Gastrocnemius medialis (tissue), 4 donors: ENCODE measurements at places on chromosomes 1 and 21. TPM values are rescaled to one million over a fixed set of nuclear protein-coding genes. Genes with fewer than 3 reads are reported as not detected.

DNA sequence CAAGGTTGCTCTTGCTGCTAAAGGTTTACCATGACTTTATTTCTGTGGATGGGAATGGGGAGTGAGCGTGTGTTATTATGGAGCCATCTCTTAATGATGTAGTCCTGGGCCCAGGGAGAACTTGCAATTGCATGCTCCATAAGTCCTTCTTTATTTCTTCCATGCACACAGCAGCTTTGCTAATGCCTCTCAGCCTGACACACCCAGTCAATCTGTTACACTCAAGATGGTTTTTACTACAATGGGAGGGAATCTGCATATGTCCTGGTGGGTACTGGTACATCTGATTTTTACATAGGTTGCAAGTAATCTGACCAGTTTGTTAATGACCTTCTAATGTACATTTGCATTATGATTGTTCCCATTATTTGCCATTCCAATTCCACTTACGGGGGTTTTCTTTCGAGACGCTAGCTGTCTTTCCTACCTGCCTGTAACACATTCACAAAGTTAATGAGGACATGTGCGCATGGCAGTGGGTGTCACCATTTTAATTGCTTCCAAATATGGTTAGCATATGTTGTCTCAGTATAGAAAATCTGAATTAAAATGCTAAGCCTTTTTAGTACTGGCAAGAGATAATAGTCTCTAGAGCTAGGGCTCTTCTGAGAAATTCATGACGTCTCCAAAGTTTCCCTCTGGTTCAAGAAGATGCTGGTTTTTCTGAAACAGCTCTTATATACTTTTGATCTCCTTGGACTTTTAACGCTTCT is 188.2 kb downstream of the GRIK1 start:
- no peak overlapping the region for H3K27ac ChIP-seq
- H3K4me1 ChIP-seq: no peaks in the 10 kb centered on the region
- H3K27me3 ChIP-seq: no peaks in the 10 kb centered on the region
- H3K4me3 ChIP-seq: no peak overlapping the region
- no peaks in the 10 kb centered on the region for H3K36me3 ChIP-seq
- DNase-seq: no peak

DNA sequence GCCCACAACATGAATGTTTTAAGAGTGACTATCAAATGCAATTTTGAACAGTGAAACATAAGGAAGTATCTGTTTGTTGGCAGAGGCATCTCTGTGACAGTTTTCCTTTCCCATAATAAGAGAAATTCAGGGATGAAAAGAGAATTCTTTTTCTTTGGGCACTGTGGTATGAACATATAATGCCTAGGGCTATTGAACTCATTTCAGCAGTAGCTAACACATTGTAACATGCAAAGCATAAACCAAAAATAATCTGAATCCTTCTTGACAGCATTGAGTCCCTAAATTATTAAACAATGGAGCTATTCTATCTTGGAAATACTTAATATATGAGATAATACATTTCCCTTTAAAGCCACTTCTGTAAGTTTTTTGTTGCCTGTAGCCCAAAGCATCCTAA is 633.0 kb upstream of the B3GALT2 start:
- H3K27ac ChIP-seq: no peak overlapping the region
- no peaks in the 10 kb centered on the region for H3K27me3 ChIP-seq
- H3K4me3 ChIP-seq: no peak overlapping the region
- no peaks in the 10 kb centered on the region for H3K4me1 ChIP-seq

Gene LCE3E
- not detected for total RNA-seq

- no peak for DNase-seq
- H3K27me3 ChIP-seq: no peaks in the 10 kb centered on the region
- H3K4me3 ChIP-seq: no peak overlapping the region
- no peak overlapping the region for H3K27ac ChIP-seq
- H3K4me1 ChIP-seq: no peaks in the 10 kb centered on the region
Observed at GRCh38 chr1:114323959-114324661, 170.4 kb upstream of the SYT6 start.

DNA sequence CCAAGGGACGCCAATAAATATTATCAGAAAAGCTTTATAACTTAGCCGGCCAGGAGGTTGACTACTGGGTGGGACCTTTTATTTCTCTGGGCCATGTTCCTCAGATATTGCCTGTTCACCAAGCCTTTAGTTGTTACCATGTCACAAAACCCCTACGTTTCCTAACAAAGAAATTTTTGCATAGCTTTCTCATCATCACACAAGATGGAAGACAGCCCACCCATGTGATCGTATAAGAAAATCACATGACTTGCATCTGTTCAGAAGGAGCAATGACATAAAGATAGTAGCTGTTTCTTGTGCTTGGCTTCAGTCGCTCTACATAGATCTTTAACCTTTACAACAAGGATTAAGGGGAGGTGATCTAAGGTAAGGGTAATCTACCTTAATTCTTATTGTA is 88.9 kb upstream of the NGF start:
- H3K36me3 ChIP-seq: no peaks in the 10 kb centered on the region
- H3K27me3 ChIP-seq: no peaks in the 10 kb centered on the region
- DNase-seq: no peak
- no peak overlapping the region for H3K27ac ChIP-seq
- no peak overlapping the region for H3K4me3 ChIP-seq

DNA sequence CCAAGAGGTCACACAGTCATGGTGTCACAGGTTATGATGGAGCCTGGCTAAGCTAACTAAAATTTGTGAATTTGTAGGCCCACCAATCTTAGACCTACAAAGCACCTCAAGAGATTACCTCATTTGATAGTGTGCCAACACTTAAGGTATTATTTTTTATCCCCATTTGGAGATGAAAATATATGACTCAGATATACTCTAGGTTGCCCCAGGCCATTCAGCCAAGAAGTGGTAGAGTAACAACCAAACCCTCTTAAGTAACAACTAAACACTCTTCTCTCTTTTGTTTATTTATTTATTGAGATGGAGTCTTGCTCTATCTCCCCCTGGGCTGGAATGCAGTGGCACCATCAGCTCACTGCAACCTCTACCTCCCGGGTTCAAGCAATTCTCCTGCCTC is 14.3 kb downstream of the NPL start:
- H3K4me3 ChIP-seq: no peak overlapping the region
- H3K27ac ChIP-seq: no peak overlapping the region
- H3K27me3 ChIP-seq: no peaks in the 10 kb centered on the region
- DNase-seq: no peak
- no peaks in the 10 kb centered on the region for H3K36me3 ChIP-seq

DNA sequence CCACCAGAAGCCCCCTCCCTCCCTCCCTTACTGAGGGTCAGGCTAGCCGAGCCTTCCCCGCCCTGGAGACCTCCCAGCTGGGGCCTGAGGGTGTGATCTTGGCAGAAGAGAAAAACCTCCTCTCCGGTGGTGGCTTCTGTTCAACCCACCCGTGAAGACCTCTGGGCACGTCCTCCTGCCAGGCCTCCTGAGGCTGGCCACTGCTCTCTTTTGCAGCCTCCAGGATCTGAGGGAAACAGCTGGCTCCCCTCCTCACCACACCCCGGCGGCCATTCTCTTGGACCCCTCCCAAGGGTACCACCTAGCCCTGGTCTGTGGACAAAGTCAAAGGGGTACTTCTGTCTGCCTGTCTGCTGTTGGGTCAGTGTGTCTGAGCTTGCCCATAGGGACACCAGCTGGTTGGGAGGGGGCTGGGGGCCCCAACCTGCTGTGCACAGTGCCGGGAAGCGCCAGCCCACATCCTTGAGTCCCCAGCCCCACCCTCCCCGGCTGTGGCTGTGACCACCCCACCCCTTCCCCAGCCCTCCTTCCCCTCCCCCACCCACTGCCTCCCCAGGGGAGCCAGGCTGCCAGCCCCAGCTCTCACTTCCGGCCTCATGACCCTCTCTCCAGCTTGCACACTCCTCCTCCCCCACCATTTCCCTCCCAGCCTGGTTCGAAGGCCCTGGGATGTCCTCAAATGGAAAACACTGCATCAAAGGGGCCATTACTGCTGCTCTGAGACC is 48.1 kb downstream of the AHDC1 start:
- no peaks in the 10 kb centered on the region for H3K27me3 ChIP-seq
- no peak overlapping the region for H3K4me3 ChIP-seq

DNA sequence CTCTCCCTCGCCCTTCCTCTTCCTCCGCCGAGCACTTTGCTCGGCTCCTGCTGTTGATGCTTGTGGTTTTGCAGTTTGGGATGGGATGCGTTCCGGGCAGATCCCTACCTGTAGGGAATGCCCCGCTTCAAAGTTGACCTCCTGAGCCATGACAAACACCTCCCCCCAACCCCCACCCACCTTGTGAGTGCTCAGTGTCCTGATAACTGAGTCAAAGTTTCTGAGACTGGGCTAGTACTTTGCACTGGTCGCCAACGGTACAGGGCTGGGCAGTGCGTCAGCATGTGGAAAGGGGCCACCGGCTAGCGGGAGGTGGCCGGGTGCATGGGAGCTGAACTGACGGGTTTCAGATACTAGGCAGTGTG is 771 bp downstream of the RABGAP1L start:
- peak; percentile 59 for DNase-seq
- H3K4me1 ChIP-seq: peaks cover 11% of the 10 kb centered on the region
- no peaks in the 10 kb centered on the region for H3K36me3 ChIP-seq
- H3K27ac ChIP-seq: peak overlapping the region; percentile 98
- no peaks in the 10 kb centered on the region for H3K27me3 ChIP-seq
- peak overlapping the region; percentile 90 for H3K4me3 ChIP-seq

DNA sequence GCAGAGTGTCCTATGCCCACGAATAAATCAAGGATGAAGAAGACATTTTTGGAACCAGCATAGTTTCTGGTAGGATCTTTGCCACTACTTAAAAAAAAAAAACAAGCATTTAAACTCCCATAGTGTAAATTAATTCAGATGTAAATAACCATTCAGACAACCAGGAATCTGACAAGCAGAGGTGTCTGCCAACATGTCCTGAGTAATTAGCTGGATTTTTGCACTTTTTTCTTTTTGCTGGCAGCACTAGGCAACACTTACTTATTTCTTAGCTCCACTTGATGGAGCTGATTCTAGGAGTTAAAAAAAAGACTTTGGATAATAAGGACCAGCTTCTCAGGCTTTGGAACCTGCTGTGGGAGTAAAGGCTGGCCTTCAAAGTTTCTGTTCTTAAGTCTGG is 27.6 kb upstream of the CNIH3 start:
- no peak for DNase-seq
- no peak overlapping the region for H3K4me3 ChIP-seq
- no peaks in the 10 kb centered on the region for H3K36me3 ChIP-seq
- H3K27ac ChIP-seq: no peak overlapping the region

DNA sequence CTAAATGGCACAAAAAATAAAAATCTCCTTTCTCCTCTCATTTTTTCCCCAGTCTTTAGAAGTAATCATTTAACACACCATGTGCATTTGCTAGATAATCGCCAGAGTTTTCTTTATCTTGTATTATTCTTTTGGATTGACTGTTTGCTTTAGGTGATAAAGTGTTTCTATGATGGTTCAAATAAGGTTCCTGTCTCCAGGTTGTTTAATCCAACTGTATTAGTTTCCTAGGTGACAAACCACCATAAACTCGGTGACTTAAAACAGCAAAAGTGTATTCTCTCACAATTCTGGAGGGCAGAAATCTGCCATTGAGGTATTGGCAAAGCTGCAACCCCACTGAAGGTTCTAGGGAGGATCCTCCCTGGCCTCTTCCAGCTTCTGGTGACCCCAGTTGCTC is 51.6 kb upstream of the B3GALT5 start:
- no peak overlapping the region for H3K27ac ChIP-seq
- no peaks in the 10 kb centered on the region for H3K27me3 ChIP-seq
- H3K4me3 ChIP-seq: no peak overlapping the region
- H3K36me3 ChIP-seq: no peaks in the 10 kb centered on the region
